ENCODE measurements at places on chromosomes 12 and 14.

DNA sequence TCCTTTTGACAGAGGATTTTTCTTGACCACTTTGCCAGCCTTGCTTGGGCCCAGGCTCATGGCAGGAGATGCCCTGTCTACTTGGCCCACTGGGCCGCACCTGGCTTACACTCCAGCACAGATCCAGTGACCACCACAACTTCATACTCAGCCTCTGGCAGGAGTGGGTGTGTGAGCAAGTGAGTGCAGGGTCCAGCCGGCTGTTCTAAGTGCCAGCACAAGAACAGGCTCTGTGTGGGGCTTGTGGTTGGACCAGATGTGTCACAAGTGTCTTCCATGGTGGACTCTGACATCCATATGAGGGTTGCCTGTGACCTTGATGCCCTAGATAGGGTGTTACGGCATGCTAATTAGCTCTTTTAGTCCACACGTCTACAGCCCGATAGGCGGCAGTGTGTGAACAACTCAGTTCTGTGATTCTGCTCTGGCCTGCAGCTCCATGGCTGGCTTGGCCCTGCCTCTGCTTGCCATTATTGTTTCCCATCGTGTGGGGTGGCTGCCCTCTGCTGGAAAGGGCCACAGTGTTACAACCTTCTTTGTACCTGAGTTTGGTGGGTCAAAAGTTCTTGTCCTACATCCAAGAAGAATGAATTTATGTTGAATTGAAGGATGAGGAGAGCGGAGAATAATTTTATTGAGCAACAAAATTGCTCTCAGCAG, 1089.1 kb downstream of the SLC6A15 start:
- no peak for DNase-seq

- no peak for DNase-seq
Measured at GRCh38 chr14:21070083-21070609, at the start of gene ARHGEF40. Gene ARHGEF40, plus strand, starts transcription at chr14:21070304. Its CDS starts 93 bp downstream, at chr14:21070397.

DNA sequence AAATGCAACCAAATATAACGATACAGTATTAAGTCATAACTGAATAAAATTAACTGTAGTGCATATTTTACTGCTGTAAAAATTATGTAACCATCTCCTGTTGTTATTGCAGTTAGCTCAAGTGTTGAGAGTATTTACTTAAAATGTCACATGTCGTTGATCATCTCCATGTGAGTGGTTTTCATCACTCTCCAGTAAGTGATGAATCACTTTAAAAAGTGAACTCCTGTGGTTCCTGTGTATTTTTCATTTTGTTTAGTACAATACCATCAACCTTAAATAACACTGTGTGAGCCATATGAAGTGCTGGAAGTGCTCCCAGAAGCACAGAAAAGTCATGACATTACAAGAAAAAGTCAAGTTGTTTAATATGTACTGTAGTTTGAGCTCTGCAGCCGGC, 104.7 kb upstream of the SLCO1B1 start:
- DNase-seq = no peak

- no peak for DNase-seq
Measured at GRCh38 chr12:78035901-78036606, 205.4 kb downstream of the NAV3 start.

DNA sequence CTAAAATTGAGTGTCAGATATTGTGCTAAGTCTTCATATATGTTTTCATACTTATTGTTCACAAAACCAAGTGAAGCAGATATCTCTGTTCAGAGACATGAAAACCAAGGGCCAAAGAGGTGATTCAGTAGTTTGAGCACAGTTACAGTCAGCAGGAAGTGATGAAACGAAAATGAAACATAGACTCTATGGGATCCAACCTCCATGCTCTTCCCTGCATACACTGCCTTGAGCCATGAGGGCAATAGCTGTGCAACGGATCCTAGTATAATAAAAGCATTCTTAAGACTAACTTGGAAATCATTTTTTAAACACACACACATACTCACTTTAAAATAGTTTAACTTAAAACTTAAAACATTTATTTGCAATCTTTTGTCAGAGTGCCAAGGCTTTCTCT, 27.9 kb downstream of the ESR2 start:
- DNase-seq = no peak

DNA sequence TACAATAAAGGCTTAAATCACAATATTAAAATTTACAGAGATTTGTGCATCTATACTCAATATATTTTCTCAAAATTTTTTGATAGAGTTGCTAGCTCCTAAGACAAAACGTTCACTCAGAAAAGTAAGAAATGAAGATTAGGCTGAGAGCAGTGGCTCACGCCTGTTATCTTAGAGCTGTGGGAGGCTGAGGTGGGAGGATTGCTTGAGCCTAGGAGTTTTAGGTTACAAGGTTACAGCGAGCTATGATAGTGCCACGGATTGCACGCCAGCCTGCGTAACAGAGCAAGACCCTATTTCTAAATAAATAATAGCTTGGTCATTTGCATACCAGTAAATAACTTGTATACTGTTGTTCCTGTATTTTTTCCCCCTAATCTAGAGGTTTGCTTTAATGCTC, 35.0 kb upstream of the CFL2 start:
- DNase-seq = no peak

DNA sequence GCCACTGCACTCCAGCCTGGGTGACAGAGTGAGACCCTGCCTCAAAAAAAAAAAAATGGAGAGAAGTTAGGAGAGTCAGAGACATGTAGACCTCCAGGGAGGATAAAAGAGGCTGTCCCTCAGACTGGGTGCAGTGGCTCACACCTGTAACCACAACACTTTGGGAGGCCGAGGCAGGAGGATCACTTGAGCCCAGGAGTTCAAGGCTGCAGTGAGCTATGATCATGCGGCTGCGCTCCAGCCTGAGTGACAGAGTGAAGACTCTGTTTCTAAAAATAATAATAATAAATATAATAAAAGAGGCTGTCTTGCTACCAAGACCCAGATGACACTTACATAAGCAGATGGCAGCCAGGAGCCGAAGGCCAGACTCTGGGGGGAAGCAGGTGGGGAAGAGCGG, 18.5 kb downstream of the SLC7A8 start:
- no peak for DNase-seq

DNA sequence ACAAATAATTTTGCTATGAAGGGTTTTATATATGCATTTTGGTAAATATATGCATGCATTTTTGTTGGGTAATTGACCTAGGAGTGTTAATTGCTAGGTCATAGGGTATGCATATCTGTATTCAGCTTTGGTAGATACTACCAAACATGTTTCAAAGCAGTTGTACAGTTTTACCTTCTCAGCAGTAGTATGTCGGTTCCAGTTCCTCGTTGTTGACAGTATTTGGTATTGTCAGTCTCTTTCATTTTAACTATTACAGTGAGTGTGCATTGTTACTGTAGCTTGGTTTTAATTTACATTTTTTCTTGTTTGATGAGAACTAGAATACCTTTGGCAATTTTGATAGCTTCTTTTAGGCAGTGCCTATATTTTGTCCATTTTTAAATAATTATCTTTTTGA, 98.9 kb downstream of the ARID2 start:
- DNase-seq = no peak

- no peak for DNase-seq
Measured at GRCh38 chr12:13404631-13405473, 208.3 kb downstream of the EMP1 start.

GRCh38 chr12:1350055-1350933, 244.1 kb downstream of the FBXL14 start:
- no peak for DNase-seq

GRCh38 chr12:1913377-1914113, 4.9 kb downstream of the CACNA2D4 start:
- DNase-seq = no peak

DNA sequence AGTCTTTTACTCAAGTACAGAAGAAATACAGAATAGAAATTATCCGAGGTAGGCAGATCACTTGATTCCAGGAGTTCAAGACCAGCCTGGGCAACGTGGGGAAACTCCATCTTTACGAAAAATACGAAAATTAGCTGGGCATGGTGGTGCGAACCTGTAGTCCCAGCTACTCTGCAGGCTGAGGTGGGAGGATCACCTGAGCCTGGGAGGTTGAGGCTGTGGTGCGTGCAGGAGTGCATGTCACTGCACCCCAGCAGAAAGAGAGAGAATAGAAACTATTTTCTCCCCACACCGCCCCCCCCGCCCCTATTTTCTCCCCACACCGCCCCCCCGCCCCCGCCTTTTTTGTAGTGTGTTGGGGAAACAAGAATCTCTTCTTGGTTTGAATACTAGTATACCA, 2.2 kb downstream of the DNM1L start:
- no peak for DNase-seq
